ENCODE measurements at places on chromosomes 6 and 20.

- no peak for DNase-seq
Measured at GRCh38 chr6:34484391-34484790, 18.5 kb downstream of the PACSIN1 start.

- no peak for DNase-seq
Measured at GRCh38 chr6:90458353-90459224, 128.3 kb downstream of the MAP3K7 start.

GRCh38 chr20:63745961-63746731 lies 6.6 kb downstream of the SLC2A4RG start:
- DNase-seq, result no peak

- no peak for DNase-seq
Measured at GRCh38 chr20:41335591-41335990, 5.0 kb upstream of the LPIN3 start.

GRCh38 chr6:130836055-130836640 lies 8.9 kb downstream of the SMLR1 start:
- no peak for DNase-seq

DNA sequence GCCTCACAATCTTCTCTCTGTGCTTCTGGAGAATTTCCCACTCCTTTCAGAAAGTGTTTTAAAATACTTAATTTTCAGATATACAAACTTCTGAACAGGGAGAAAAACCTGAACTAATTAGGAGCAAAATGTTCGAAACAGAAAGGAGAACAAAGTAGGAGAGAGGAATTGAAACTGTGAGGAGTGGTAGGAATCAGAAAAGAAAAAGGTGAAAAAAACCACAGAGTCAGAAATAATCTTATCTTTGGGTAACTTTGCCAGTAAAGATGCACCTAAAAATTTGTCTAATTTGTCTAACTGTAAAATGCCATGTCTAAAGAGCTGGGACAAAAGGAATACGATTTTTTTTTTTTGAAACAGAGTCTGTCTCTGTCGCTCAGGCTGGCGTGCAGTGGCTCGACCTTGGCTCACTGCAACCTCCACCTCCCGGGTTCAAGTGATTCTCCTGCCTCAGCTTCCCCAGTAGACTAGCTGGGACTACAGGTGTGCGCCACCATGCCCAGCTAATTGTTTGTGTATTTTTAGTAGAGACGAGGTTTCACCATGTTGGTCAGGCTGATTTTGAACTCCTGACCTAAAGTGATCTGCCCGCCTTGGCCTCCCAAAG lies 4.7 kb upstream of the RIPOR2 start:
- DNase-seq, result no peak

DNA sequence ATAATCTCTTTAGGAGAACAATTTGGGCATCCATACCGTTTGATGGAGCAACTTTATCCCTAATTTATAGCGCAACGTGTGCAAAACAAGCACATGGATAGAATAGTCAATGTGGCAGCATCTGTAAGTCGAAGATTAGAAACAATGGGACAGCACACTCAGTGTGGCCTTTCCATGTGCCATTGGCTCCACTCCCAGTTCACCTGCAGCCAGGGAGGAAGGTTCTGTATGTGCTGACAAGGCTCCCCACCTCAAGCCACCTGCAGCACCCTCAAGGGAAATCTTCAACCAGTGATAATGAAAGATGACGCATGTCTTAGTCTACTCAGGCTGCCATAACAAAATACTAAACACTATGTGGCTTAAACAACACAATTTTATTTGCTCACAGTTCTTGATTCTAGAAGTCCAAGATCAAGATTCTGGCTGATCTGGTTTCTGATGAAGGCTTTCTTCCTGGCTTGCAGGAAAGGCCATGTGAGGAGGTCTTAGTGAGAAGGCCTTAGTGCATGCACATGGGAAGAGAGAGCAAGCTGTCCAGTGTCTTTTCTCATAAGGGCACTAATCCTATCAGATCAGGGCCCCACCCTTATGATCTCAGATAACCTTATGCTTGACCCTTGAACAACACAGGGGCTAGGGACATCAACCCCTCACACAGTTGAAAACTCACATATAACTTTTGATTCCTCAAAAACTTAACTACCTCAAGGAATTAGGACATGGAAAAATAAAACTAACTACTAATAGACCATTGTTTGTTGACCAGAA lies 34.9 kb upstream of the SHLD1 start:
- DNase-seq, result no peak

- DNase-seq, result no peak
Measured at GRCh38 chr20:48006036-48006833, 221.0 kb upstream of the SULF2 start.

DNA sequence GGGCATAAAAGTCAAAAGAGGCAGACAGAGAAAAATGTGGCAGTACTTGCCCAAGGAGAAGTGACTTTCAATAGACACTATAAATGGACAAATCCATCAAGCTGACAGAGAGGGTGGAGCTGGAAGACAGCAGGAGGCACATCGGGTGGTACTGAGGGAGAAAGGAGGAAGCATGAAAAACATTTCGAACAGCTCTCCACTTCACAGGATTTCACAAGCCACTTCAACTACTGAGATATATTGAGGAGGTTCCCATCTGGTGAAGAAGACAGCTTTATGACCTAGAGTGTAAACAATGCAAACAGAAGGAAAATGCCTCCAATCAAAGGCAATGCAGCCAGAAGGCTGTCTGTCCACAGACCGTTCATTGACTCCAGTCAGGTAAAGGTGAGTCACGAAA lies 259.4 kb upstream of the ECI2 start:
- DNase-seq, result no peak

All from NCI-H2081 (cell line).